ENCODE measurements at places on chromosomes 6 and 20.
A peak's percentile ranks its signal among the peaks of the same experiment; 100 is the strongest.

- DNase-seq: no peak
These were observed 42.7 kb downstream of the DAAM2 start for GRCh38 chr6:39834866-39835265.

- DNase-seq: no peak
These were observed 3.5 kb upstream of the VEGFA start for GRCh38 chr6:43766500-43766853.

GRCh38 chr6:56480654-56481337, 161.9 kb downstream of the DST start:
- no peak for DNase-seq

GRCh38 chr20:50715694-50716093, 15.7 kb upstream of the PARD6B start:
- no peak for DNase-seq

DNA sequence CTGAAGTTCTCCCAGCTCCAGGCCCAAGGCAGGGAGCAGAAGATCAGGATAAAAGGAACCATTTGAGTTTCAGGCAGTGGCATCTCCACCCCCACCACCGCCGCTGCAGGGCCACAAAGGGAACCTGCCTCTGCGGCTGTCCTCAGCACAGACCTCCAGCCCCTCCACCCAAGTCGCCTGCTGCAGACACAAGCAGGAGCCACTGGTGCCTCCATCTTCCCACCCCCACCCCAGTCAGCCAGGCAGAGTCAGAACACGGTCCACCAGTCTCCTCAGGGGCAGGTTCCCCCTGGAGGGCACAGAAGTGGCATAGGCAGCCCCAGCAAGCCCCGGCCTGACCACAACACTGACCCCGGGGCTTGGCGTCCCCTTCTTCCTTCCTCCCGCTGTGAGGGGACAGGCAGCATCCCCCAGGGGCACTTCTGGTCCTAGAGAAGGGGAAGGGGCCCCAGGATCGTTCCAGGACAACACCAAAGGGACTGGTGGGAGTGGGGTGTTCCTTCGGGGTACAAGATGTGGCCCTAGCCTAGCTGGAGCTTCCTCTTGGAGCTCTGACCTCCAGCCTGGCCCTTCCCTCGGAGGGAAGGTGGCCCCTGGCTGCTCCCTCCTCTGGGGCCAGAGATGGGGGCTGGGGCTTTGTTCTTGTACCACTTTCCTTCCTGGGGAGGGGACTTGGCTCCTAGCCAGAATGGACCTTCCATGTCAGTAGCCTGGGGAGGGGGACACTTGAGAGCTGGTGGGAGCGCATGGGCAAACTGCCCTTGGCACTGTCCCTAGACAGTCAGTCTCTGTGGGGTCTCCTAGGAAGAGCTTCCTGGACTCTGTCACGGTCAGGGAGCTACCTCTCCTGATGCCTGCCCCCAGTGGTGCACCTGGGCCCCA, 36.0 kb downstream of the YTHDF1 start:
- no peak for DNase-seq

DNA sequence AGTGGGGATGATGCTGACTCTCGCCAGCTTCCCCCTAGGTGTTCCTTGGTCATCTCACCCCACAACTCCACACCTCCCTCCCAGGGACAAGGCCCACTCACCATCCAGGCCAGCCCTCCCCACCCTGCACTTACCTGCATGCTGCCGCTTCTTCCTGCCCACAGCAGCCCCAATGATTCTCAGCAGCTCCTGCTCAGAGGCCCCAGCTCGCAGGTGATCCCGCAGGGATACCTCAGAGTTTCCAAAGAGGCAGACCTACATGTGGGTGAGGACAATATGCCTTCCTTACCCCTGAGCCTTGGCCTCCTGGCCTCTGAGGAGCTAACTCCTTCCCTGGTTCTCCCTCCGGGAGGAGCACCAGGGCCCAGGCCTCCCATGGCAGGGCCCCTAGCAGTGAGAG, 24.6 kb downstream of the MOCS1 start:
- DNase-seq: no peak

- no peak for DNase-seq
These were observed 30.1 kb upstream of the IBTK start for GRCh38 chr6:82277686-82278085.

DNA sequence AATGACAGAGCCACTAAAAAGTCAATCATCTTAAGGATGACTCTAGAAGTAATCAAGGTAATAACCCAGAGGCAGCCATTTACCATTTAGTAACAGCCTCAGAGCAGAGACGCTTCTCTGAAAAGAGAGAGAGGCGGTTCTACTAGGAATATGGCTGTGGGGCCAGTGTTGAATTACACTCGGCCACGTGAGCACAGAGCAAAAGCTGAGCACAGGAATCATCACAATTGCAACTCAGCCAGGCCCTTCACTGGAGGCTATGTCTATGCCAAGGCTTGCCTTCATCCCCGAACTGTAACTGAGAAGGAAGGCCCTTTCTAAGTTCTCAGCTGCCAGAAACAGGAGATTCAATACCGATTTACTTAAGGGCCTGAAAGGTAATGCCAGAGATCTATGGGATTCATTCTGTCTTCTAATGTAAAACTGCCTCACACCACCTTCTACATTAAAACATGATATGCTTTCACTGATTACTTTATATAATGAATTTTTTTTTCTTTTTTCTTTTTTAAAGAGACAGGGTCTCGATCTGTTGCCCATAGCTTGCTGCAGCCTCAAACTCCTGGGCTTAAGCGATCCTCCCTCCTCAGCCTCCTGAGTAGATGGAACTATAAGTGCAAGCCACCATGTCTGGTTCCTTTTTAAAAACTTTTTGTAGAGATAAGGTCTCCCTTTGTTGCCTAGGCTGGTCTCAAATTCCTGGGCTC, 67.6 kb downstream of the NUDT3 start:
- DNase-seq: peak; percentile 28

GRCh38 chr20:40754339-40754943, 65.4 kb upstream of the MAFB start:
- DNase-seq: peak; percentile 27

DNA sequence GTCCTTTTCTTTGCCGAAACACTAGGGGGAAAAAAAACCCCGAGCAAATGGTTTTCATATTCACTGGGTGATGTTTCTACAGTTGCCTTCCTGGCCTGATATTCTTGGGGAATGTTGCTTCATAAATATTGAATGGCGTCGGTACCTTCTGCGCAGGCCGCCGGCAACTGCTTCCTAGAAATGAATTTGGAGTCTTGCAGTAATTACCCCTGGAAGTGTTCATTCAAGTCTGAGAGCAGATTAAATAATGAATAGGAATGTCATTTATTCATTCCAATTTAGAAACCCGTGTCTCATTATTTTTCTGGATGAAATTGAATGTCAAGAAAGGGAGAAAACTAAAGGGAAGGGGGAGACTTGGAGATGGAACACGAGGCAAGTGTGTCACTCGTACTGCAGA, 179.4 kb upstream of the KCNG1 start:
- no peak for DNase-seq

DNA sequence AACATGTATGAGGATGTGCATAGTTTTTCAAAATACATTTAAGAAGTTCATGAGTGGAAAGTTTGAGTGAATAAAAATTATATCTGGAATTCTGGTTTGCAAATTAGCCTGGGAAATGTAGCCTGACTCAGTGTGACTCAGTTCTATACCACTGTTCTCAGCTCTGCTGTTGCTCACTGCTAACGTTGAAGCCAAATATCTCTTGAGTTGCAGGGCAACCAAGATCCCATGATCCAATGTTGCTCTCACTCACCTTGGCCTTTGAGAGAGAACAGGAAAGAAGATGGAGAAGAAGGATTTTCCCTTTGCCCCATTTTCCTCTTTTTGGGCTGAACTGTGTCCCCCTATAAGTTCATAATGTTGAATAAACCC, 28.9 kb downstream of the PSMB9 start:
- DNase-seq: peak; percentile 60

- peak; percentile 42 for DNase-seq
These were observed 478.8 kb downstream of the CD83 start for GRCh38 chr6:14596410-14596809.

DNA sequence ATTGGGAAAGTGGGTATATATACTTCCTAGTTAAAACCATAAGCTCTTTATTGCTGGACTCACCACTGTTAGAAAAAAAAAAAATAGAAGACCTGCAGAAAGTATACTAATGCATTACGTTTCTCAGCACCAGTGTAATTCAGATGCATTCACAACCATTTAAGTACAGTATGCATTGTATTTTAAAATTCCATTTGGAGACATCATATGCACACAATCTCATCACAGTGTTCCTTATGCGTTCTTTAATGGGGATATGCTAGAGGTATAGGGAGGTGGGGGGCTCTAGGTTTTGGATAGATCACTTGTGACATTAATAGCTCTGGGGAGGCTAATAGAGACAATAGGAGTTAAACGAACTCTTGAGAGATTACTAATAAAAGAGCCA, 9.4 kb downstream of the TFAP2A start:
- peak; percentile 48 for DNase-seq

GRCh38 chr20:62314339-62314638, 11.5 kb downstream of the ADRM1 start:
- DNase-seq: no peak

DNA sequence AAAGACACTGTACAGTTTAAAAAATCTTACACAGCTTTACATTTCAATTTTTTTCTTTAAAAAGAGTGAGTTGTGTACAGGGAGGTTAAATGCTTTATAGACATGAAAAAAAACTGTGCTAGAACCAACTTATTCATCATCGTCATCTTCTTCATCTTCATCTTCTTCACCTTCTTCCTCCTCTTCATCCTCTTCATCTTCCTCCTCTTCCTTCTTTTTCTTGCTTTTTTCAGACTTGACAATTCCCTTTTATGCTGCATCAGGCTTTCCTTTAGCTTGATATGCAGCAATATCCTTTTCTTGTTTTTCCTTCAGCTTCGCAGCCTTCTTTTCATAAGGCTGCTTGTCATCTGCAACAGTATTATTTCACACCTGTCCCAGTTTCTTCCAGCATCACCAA, 34.3 kb upstream of the TMEM30A start:
- no peak for DNase-seq

- DNase-seq: no peak
These were observed 64.0 kb upstream of the FOXQ1 start for GRCh38 chr6:1247894-1248293.

- peak; percentile 59 for DNase-seq
These were observed 21.2 kb upstream of the ASXL1 start for GRCh38 chr20:32336918-32337347.

- DNase-seq: peak; percentile 40
These were observed 79.7 kb upstream of the FYN start for GRCh38 chr6:111952821-111953540.

DNA sequence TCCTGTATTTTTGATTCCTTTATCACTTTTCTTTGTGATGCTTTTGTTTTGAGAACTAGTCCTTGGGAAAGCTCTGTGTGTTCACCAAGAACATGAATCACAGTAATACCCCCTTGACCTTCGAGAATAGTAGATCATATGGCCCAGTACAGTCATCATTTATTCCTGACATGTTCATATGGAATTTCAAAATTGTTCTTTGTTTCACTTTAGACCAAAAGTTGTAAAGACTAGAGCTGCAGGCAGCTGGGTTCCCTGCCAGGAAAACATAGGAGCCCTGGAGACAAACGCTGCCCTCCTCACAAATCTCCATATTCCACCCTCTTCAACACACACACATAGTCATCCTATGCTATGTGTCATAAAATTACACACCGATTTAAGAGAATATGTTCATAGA, 621.2 kb upstream of the EYS start:
- DNase-seq: no peak

- DNase-seq: peak; percentile 39
These were observed 711 bp upstream of the C20orf141 start for GRCh38 chr20:2814076-2814475.

- peak; percentile 84 for DNase-seq
These were observed 221.6 kb downstream of the OGFRL1 start for GRCh38 chr6:71510057-71510713.

- no peak for DNase-seq
These were observed 21.2 kb downstream of the TNFRSF21 start for GRCh38 chr6:47288267-47289090.

GRCh38 chr6:138410972-138411880, 7.2 kb downstream of the HEBP2 start:
- peak; percentile 90 for DNase-seq

GRCh38 chr6:39218868-39219567, 10.3 kb downstream of the KCNK5 start:
- DNase-seq: no peak

- peak; percentile 1 for DNase-seq
These were observed 4.2 kb downstream of the RFX6 start for GRCh38 chr6:116881236-116881635.

- no peak for DNase-seq
These were observed 151.5 kb downstream of the EYA4 start for GRCh38 chr6:133392641-133393040.

DNA sequence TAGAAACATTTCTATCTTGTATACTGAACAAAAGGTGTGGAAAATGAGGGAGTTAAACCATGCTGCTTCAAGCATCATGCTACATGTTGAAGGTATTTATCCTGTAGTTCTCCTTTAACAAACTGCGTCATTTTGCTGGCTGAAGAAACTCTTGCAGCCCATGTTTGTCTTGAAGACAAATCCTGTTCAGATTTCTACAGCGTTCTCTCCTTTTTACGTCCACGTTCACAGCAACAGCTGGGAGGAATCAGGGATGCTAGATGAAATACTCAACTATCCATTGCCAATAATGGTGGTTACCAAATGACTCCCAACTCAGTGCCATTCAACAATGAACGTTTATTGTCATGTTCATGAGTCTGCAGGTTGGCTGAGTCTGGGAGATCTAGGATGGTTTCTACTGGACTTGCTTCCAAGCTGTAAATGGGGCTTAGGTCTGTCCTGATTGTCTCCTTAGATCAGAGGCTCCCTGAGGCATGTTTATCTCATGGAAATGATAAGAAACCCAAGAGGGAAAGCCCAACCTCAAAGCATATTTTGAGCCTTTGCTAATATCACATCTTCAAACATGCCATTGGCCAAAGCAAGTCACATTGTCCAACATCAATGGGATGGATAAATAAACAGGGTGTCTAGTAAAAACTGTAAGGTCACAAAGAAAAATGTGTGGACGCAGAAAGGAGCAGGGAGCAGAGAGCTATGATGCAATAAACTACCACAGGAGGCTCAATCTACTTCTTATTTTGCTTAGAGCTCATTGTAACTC, 2.7 kb upstream of the PLCB1 start:
- peak; percentile 83 for DNase-seq

GRCh38 chr20:46688151-46689081, 828 bp downstream of the TP53RK start:
- peak; percentile 41 for DNase-seq

- DNase-seq: no peak
These were observed 529.3 kb downstream of the QKI start for GRCh38 chr6:163943607-163944385.

DNA sequence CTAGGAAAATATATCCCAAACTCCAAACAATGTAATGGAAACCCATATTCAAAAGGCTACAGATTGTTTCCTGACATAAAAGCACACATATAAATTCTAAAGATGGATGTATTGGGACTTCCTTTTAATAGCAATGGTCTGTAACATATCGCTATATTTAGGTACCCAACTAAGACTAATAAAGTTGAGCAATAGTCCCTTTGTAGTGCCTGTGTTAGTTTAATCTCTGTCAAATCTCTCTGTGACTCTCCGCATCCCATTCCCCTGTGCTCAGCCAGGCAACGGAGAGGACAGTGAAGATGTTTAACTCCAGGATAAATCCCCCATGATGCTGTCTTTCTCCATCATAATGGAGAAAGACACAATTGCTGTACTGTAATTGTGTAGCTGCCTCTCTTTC, 19.0 kb downstream of the RCAN2 start:
- DNase-seq: no peak

- no peak for DNase-seq
These were observed 170.2 kb downstream of the DOK5 start for GRCh38 chr20:54645445-54646155.

- peak; percentile 99 for DNase-seq
These were observed at the start of gene PTPN1 for GRCh38 chr20:50509923-50510705. Gene PTPN1 (plus strand): TSS chr20:50510383. CDS start chr20:50510528, 145 bp downstream.

GRCh38 chr20:53737396-53738038, 143.9 kb upstream of the ZNF217 start:
- peak; percentile 41 for DNase-seq

Data from EH (cell line).